ENCODE measurements at places on chromosomes 6 and 20.

GRCh38 chr20:57076951-57077350 is 189.5 kb downstream of the BMP7 start:
- DNase-seq: no peak

GRCh38 chr6:44264154-44265006 is 971 bp downstream of the NFKBIE start:
- DNase-seq: peak; percentile 76

GRCh38 chr6:51200676-51201075 is 382.0 kb downstream of the TFAP2B start:
- no peak for DNase-seq

- no peak for DNase-seq
These were observed 27.3 kb upstream of the LAMA2 start for GRCh38 chr6:128855581-128856085.

DNA sequence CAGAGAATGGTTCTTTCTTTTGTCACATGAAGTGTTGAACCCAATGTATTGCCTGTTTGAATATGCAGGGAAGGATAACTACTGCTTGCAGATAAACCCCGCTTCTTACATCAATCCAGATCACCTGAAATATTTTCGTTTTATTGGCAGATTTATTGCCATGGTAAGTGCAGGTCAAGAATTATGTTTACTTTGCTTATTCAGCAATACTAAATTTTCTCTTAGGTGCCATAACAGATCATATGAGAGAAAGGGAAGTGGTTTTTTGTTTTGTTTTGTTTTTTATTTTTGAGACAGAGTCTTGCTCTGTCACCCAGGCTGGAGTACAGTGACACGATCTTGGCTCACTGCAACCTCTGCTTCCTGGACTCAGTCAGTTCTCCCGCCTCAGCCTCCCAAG is 36.6 kb upstream of the DYNLRB1 start:
- no peak for DNase-seq

DNA sequence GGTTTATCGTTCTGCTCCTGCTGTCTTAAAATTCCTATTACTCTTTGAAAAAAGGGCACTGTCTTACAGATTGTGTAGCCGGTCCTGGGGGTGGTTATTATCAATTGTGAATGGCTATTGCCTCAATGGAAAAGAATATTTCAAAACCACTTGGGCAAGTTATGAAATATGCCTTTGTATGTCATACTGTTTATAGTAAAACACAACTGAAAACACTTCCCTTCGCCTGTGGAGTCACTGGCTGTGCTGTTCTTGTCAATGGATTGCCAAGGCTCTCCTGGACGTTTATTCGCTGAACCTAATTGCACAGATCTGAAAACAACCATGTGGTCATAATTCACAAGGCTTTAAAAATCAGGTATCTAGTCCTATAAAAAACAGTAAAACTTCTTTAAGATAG is 47.8 kb upstream of the TAGAP start:
- DNase-seq: no peak

GRCh38 chr20:45611054-45611453 is 18.5 kb upstream of the WFDC10A start:
- DNase-seq: no peak

GRCh38 chr6:66558189-66558588 is 851.2 kb upstream of the EYS start:
- no peak for DNase-seq

DNA sequence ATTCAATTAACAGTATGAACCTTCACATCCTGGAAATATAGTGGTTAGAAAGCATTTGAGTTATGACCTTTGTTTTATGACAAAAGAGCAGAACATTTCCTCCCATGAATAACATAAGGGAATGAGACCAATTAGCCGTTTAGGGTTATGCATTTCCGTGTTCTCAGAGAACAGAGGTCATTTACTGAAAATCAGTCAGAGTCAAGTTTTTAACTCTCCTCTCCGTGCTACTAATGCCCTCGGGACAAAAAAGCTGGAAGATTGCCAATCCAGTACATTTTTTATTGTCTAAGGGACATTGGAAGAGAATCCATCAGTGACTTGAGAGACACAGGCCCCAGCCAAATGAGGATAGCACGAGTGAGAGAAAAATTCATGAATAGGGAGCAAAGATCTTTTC is 632.7 kb downstream of the RFPL4B start:
- DNase-seq: no peak

DNA sequence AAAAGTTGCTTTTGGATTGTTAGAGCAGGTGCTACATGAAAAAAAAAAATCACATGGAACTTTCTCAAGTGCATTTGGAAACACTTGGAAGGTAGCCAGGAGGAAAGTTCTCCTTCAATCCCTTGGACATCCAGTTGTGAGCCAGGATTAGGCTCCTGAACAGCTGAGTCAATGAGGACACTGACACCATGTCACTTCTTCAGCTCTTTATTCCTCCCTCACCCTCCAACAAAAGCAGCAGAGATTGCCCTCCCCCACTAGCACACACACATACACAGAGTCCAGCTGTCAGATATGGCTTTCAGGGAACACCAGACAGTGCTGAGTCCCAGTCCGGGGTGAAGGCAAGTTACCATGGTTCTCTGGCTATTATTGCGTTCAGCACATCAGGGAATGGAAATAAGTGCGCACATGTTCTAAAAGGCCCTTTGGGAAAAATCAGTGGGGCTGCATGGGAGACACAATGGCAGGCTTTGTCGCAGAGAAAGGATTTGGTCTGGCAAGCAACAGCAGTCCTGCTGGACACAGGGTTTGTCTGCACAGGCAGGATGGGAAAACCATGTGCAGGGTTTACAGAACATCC is 124.7 kb upstream of the MARCKS start:
- no peak for DNase-seq

DNA sequence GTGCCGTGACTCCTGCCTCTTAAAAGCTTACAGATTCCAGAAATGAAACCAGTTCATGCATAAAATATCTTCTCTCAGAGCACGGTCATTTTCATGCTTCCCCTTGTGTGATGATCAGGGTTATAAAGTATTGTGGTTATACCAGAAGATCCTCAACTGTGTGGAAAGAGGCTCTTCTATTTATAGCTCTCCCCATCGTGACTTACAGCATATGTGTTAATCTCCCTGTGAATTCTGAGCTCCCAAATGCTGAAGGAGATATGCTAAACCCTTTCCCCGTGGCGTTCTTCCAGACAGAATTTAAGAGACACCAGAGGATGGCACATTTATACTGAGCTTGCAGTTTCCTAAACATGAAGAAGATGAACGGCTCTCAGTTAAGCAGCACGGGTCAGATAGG is 158.8 kb downstream of the CDH26 start:
- peak; percentile 37 for DNase-seq

DNA sequence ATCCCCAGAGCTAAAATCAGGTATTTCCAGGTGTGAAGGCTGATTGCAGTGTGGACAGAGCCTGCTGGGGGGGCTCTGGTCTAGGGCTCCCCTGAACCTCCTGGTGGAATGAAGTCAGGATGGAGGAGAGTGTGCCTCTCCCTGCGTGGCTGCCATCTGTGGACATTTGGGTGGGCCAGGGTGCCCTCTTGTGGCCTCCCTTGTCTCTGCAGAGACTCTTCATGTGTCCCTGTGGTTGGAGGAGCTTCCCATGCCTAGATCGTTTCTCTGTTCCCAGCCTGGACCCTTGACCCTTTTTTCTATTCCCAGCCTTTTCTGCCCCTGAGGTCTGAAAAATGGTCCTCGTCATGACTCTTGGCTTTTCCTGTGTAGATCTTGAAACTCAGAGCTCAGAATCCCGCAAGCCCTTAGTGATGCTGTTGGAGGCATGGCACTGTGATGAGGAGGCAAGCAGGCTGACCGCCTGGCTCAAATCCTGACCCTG is 9.9 kb upstream of the PSMF1 start:
- peak; percentile 50 for DNase-seq

DNA sequence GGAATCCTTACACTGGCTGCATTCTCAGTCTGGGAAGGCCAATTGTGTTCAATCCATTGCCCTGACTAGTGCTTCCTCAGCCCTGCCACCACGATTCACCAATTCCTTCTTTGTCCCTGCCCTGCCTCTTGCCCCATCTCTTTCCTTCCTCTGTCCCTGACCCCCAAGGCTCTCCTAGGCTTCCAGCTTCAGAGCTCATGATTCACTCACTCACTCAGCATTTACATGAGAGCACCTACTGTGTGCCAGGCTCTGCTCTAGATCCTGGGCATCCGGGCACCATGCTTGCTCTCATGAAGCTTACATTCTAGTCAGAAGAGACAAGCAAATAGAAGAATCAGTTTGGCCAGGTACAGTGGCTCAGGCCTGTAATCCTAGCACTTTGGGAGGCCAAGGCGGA is 489.5 kb upstream of the JARID2 start:
- no peak for DNase-seq

- DNase-seq: no peak
These were observed 68.9 kb upstream of the TBXT start for GRCh38 chr6:166236596-166236995.

GRCh38 chr6:45712786-45713185 is 302.9 kb downstream of the CLIC5 start:
- no peak for DNase-seq

GRCh38 chr6:89675949-89676748 is 37.6 kb upstream of the LYRM2 start:
- no peak for DNase-seq

DNA sequence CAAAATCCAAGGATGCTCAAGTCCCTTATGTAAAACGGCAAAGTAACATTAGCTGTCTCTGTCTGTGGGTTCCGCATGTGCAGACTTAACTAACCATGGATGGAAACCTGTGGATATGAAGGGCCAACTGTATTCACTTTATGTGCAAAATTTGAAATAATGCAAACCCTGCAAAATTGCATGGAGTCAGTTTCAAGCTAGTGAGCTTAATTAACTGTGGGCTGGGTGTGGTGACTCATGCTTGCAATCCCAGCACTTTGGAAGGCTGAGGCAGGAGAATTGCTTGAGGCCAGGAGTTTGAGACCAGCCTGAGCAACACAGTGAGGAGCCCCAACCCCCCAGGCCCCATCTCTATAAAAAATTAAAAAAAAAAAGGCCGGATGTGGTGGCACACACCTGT is 81.4 kb downstream of the ANKS1A start:
- no peak for DNase-seq

DNA sequence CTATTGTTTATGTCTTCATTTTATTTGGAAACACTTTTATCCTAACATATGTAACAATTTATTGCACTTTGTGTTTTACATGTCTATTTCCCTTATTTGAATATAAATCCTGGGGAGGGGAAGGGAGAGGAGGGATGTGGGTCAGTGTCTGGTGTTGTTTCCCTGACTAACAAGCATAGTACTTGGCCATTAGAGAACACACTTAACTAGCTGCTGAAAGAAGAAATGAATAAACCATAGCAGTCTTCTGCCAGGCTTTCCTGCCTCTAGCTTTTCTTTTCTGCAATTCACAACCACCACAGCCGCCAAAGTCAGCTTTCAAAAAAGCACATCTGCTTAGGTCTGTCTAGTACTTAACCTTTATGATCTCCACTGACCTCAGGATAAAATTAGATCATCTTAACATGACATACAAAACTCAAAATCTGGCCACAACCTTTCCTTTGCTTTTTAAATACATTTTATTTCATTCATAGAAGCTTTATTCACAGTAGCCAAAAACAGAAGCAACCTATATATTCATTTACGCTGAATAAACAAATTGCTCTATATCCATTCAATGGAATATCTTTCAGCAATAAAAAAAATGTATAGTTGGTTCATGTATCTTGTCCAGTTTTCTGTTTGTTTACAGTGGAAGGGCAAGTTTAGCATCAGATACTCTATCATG is 16.3 kb downstream of the PDSS2 start:
- DNase-seq: no peak

- DNase-seq: no peak
These were observed 21.4 kb downstream of the UBE3D start for GRCh38 chr6:83044091-83044768.

- DNase-seq: no peak
These were observed 351.2 kb upstream of the MAP3K7 start for GRCh38 chr6:90938122-90938521.

DNA sequence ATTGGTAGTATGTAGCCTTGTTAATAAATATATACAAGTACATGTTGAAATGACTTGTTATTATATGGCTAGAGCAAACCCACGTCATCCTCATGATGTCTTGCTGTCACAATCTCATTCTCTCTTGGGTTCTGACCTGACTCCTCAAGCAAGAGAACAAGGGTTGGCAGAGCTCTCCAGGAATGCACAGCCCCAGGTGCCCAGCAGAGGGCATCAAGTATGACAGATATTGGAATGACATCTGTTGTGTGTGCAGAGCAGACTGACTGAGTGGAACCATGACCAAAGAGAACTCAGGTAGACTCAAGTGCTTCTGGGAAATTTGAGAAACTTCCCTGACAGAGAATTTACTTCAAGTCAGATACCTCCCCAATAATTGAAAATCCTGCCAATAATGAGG is 90.6 kb downstream of the PAX1 start:
- no peak for DNase-seq

DNA sequence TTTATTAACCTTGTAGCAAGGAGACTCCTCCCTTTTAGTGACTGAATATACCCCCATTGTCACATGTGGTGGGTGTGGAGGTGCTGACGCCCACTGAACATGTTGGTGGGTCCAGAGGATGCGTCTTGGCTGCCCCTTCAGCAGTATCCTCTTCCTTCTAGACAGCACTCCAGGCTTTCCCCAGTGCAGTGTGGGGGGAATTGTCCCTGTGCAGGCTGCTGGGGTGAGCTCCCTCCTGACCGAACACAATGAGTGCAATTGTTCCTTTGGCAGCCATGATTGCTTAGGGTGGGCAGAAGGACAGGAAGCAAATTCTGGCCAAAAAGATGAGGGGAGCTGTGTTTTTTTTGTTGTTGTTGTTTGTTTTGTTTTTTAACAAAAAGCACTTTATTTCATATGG is 209.3 kb upstream of the PDE10A start:
- DNase-seq: no peak

GRCh38 chr20:35985806-35986205 is 17.4 kb downstream of the CNBD2 start:
- DNase-seq: no peak

GRCh38 chr6:45098256-45098655 is 229.9 kb upstream of the RUNX2 start:
- no peak for DNase-seq
